HEK293T (cell line): ENCODE measurements at places on chromosomes 1 and 21.

DNA sequence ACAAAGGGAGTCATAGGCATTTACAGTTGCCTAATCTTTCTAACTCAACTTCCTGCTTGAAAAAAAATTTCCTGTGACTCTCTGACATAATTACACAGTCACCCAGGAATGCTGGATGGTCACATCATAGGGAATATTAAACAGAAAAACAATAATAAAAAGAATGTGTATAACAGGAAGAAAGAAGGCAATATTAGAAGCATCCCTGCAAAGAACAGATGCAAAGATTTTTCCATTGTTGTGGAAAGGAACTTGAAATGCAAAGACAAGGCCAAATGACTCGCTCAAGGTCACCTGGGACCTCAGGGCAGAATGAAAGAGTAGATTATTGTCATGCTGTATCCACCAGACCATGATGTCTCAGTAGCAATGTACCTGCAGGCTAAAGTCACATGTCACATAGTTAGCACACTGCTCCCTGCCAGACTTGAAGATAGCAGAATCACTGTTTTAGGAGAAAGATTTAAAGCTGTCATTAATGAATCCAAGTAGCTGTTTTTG, 184.3 kb downstream of the CYYR1 start:
- DNase-seq = no peak

DNA sequence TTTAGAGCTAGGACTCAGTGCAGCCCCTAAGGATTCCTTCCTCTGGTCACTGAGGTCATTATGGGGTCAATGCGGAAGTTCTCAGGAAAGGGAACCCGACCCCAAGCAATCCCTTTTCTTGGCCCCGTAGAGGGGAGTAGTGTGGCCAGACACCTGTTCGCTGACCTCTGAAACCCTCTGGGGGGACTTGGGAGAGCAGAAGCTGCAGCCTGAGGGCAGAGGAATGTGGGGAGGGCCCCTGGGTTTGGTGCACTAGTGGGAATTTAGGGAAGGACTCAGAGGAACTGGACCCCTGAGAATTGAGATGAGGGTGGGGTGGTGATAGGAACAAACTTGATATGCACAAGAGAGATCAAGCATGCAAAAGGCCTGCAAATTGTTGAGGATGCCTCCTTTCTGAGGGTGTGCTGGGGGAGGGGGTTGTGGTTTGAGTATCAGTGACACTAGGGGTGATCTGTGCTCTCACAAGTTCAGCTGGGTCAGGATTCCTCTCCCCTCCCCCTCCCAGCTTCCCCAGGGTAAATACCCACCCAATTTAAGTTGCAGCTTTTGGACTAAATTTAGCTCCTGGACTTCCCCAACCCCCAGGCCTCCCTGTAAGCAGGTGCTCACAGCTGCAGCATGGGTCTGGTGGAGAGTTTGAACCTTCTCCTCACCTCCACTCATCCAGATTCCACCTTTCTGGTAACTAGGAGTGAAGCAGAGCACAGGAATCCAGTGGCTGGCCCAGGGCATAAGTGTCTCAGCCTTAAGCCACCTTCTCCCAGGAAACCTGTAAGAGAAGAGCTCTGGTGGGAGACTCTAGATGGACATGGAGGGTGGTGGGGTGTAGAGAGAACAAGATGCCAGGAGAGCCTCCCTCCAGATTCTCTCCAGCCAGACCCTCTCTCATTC, 13.5 kb downstream of the ADAMTSL4 start:
- DNase-seq = no peak

DNA sequence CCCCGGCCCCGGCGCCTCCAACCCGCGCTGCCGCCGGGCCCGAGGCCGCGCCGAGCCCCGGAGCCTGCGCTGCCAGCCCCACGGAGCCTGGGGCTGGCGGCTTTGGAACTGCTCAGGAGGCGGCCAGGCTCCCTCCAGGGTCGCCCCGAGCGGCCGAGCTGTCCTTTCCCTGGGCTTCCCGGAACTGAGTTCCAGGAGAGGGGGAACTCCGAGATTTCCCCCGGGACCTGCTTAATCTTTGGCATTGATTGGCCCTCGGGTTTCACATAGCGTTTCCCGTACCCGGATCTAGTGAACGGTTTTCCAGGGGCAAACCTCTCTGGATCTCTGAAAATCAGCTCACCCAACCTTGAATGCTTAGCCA, 504 bp downstream of the H6PD start:
- DNase-seq = peak; percentile 54

DNA sequence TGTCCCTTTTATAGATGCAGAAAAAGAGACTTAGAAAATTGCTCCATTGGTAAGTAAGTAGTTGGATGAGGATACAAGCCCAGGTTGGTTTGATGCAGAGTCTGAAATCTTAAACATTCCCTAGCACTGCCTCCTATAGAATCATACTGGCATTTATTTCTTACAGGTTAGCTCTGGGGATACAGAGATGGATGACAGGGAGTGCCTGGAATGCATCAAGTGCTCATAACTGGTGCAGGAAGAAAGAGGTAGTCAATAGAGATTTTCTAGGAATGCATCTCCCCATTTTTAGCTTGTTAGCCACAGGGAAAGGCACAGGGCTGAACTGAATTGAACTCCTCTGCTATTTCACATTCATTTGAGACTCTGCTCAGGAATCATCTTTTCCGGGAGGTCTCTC, 269.0 kb upstream of the USP24 start:
- DNase-seq = no peak

- peak; percentile 75 for DNase-seq
Observed at GRCh38 chr1:200139661-200140250, 112.2 kb downstream of the NR5A2 start.

GRCh38 chr1:3363023-3363422, 91.4 kb upstream of the ARHGEF16 start:
- no peak for DNase-seq

DNA sequence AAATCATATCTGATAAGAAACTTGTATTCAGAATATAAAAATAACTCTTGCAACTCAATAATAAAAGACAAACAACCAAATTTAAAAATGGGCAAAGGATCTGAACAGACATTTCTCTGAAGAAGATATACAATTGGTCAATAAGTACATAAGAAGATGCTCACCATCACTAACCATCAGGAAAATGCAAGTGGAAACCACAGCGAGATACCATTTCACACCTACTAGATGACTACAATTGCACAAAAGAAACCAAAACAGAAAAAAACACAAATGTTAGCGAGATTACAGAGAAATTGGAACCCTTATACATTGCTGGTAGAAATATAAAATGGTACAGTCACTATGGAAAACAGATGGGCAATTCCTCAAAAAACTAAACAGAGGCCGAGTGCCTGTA, 11.5 kb upstream of the ZNF683 start:
- no peak for DNase-seq

DNA sequence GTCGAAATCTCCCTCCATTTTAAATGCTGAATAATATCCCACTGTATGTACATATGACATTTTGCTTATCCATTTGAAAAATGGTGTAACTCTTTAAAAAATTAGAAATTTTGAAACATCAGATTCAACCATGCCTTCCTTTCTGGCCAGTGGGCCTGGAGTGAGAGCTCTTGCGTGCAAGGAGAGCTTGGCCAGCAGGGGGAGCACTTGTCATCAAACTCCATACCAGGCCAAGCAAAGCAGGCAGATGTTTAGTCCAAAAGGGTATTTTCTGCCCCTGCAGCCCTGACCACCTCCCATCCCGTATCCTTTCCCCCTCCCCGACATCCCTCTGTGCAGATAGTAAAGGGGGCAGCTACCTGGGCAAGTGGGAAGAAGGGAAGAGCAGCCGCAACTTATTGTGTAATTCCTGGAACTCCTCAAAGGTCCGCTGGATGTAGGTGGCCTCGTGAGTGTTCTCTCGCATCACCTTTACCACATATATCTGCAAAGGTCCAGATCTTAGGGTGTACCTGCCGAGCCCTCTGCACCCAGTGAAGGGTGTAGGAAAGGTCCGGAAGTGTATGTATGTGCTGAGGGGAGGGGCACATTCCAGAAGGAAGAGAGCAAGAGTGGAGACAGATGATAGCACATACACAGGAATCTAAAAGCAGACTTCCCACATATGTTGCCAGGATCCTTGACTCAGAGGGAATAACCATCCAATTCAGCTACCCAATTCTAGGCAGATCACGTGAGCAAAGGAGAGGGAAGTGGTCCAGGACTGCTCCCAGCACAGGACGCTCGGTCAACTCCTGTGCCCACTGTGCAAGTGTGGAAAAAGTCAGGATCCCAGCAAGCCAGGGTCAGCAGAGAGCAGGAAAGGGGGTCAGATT, 19.9 kb upstream of the PPP1R15B start:
- DNase-seq = peak; percentile 87

- no peak for DNase-seq
Observed at GRCh38 chr1:245566952-245567351, 412.2 kb downstream of the KIF26B start.

- peak; percentile 30 for DNase-seq
Observed at GRCh38 chr1:220271706-220272046, 577 bp downstream of the RAB3GAP2 start.

DNA sequence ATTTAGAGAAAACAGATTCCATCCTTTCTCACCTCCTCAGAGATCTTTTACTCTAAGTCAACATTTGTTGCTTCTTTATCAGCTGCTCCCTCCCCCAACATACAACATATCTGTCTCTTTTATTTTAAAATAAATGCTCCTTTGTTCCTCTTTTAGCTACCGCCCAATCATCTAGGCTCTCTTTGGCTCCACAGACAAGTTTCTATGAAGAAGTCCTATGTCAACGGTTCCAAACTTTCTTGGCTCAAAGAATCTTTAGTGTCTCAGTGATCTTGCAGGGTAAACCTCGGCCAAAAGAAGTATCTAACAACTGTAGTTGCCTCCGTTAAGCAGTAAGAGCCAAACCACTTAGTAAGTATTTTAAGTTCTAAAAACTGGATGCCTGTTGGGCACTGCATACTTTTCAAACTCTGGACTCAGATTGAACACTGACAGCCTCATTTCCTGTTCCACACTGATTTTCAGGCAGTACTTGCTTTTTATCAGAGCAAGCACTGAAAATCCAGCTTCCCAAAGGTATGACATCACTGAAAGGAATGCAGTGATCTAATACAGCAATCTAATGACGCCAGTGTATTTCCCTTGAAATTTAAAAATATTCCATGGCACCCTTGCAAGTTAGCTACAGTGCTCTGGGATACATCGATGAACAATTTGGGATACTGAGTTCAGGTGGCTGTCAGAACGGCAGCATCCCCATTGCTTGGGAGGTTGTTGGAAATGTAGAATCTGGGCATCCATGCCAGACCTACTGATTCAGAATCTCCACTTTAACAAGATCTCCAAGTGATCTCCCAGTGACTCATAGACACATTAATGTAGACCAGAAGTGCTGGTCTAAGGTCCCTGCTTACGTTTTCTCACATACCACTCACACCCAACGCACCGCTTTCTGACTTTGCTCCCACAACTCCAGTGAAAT, 26.8 kb downstream of the EGLN1 start:
- DNase-seq = no peak

DNA sequence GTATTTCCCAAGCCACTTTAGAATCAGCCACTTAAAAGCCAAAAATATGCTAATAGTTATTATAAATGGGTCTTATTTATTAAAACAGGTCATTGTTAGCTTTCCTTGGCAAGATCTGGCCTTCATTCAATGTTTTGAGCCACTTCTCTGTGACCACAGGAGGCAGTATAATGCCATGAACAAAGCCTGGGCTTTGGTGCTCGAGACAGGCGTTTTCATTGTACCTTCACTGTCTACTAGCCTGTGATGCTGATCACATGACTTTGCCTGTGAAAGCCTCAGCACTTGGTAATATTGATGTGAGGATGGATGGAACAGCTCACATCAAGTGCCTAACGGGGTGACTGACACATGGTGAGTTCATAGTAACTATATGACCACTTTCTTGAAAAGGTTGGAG, 217.0 kb downstream of the RWDD3 start:
- peak; percentile 36 for DNase-seq

- DNase-seq = no peak
Observed at GRCh38 chr1:164785841-164786534, 227.0 kb downstream of the PBX1 start.

- DNase-seq = no peak
Observed at GRCh38 chr1:164801791-164802502, 243.0 kb downstream of the PBX1 start.
